ENCODE measurements at places on chromosomes 4 and X.
A peak's percentile ranks its signal among the peaks of the same experiment; 100 is the strongest.

- no peak for DNase-seq
These were observed 494.7 kb upstream of the TECRL start for GRCh38 chr4:64903986-64904385.

DNA sequence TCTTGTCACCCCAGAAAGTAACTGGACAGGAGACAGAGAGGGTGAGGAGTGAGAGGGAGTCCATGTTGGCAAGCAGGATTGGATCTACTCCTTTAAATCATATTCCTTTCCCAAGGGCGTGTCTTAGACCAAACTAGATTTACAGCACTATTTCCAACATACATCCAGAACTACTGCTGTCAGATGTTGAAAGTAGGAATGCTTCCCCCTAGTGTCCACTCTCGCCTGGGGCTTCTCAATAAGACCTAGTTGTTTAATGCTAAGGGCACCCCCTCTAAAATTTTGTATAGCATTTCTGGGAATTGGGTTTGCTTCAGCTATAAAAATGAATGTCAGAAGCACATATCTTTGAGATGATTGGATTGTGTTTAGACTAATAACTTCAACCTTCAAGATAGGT lies 13.3 kb downstream of the OFD1 start:
- peak; percentile 51 for DNase-seq

DNA sequence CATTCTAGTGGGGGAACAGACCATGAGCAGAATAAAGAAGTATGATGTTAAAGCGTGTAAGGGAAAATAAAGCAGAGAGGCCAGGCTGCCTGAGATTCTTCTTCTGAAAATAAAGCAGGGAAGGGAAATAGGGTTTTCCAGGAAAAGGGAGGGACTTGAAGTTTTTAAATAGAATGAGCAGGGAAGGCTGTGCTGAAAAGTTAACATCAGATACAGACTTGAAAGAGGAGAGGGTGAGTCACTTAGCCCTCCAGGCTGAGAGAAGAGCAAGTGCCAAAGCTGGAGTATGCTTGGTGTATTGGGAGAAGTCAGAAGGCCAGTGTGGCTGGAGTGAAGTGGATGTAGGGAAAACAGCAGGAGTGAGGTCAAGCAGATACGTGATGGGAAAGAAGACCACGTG lies 10.0 kb upstream of the PLK4 start:
- DNase-seq: no peak

DNA sequence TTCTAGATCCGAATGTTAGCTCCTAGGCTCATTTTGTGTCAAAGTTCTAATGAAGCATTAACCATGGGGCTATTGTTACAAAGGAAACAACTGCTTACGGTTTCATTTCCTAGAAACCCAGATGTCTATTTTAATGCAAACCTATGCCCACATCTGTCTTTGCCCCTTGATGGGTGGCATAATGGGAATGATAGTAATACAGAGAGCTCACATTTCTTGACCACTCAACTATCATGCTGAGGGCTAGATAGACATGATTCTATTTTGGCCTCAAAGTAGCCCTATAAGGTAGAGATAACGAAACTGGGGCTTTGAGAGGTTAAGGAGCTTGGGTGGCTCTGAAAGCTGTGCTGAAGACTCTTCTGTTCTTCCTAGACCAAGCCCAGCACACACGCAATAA lies 1.9 kb downstream of the TLR7 start:
- DNase-seq: no peak

- no peak for DNase-seq
These were observed 58.1 kb downstream of the DCHS2 start for GRCh38 chr4:154433543-154433942.

DNA sequence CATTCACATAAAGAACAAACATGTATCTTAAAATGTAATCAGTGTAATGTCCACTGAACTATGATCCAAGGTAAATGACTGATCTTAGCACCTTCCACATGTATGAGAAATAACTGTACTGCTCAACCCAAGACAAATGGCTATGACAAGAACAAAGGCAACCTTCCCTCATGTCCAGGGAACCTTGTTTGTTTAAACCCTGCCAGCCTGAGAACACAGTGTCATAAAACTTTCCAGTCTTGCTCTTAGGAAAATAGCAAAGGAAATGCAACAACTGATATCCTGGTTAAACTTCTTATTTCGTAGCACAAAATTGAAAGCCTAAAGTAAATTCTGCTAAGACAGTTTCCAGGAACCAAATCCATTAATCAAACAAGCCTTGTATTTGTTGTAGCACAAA lies 494.3 kb downstream of the IL15 start:
- no peak for DNase-seq

- no peak for DNase-seq
These were observed 354.1 kb downstream of the CAMK2D start for GRCh38 chr4:113407409-113407808.

DNA sequence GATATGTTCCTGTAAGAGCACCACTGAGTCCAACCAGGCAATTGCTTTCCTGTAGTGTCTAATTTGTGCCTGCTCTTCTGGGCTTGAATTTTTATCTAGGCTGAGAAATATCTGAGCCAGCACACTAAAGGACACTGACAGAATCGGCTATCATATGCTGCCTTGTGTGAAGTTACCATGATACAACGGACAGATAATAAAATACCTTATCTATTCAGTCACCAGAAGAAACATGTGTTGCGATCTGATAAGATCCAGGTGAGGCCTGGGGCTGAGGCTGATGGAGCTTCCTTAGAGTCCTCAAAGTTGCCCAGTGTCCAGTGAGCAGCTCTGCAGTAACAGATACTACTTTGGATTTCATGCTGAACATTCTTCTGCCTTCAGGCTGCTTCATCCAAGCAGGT lies 111.8 kb downstream of the ZNF518B start:
- DNase-seq: no peak

- no peak for DNase-seq
These were observed 1.5 kb upstream of the MND1 start for GRCh38 chr4:153342751-153343552.

- no peak for DNase-seq
These were observed 23.1 kb downstream of the CD40LG start for GRCh38 chrX:136671006-136671610.

GRCh38 chr4:113433116-113433515 lies 328.4 kb downstream of the CAMK2D start:
- no peak for DNase-seq

GRCh38 chr4:28092610-28093009 lies 1232.0 kb downstream of the STIM2 start:
- no peak for DNase-seq

DNA sequence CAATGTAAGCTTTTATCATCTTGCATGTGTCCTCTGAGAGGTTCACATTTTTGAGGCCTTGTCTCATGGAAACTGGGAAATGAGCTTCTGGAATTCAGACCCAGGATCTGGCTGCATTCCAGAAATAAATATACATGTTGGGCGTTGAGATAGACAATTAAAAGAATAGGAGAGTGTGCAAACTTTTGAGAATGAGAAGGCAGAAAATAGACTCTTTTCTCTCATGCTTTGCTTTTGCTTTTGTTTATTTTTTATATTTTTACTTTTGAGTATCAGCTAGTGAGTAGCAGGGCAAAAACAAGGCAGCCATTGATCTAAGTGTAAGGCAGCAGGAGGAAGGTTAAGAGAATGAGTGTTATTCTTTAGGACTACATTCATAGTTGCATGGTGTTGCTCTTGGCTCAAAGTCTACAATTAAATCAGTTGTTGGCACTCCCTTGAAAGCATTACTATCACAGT lies 12.4 kb downstream of the SHROOM3 start:
- DNase-seq: no peak

DNA sequence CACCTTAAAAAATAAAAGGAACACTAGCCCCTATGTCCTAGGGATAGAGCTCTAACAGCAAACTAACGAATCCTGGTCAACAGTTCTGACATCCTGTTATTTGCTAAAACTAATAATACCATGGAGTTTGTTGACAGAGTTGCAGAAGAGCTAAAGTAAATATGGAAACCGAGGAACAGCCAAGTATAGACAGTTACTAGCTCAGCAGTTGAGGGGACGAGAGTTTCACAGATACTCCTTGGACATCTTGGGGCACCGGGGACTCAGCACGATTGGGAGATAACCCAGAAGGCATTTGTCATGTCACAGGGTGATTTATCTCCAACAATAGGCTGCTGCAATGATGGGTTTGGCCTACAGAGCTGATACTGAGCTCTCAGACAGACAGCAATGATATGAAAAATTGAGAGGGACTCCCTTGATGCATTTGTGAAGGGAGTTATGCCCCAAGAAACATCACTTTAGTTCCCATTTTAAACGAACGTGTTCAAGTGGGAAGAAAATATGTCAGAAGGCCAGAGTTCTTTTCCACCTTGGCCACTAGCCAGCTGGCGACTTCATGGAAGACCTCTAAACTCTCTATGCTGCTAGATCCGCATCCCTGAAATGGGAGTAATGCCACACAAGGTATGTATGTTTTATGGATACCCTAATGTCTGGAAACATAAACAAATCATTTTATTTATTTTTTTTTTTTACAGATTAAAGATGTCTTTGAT lies 48.6 kb downstream of the TSC22D3 start:
- no peak for DNase-seq
